HT1080 (cell line): ENCODE measurements at places on chromosomes 12 and 14.

DNA sequence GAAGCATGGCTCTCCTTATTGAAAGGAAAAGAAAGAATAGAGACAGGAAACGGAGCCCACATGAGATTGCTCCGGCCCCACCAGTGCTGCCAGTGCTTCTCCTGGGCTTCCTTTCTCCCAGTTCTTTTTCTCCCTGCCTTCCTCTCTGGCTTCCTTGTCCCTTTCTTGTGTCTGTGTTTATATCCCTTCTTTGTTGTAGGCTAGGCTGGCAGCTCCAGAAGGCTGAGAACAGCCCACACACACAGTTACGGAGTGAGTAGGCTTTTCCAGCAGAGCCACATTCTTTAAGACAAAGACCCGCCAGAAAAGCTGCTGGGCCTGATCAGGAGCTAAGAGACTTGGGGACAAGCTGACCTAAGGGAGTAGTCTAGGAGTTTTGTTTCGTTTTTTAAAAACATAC is 13.0 kb downstream of the CIPC start:
- no peak for DNase-seq

- DNase-seq: no peak
Observed at GRCh38 chr14:93956514-93957332, 19.6 kb downstream of the ASB2 start.

GRCh38 chr12:14256555-14257169 is 108.8 kb upstream of the ATF7IP start:
- DNase-seq: peak; percentile 59

- no peak for DNase-seq
Observed at GRCh38 chr12:103913100-103913499, 17.1 kb upstream of the HSP90B1 start.

DNA sequence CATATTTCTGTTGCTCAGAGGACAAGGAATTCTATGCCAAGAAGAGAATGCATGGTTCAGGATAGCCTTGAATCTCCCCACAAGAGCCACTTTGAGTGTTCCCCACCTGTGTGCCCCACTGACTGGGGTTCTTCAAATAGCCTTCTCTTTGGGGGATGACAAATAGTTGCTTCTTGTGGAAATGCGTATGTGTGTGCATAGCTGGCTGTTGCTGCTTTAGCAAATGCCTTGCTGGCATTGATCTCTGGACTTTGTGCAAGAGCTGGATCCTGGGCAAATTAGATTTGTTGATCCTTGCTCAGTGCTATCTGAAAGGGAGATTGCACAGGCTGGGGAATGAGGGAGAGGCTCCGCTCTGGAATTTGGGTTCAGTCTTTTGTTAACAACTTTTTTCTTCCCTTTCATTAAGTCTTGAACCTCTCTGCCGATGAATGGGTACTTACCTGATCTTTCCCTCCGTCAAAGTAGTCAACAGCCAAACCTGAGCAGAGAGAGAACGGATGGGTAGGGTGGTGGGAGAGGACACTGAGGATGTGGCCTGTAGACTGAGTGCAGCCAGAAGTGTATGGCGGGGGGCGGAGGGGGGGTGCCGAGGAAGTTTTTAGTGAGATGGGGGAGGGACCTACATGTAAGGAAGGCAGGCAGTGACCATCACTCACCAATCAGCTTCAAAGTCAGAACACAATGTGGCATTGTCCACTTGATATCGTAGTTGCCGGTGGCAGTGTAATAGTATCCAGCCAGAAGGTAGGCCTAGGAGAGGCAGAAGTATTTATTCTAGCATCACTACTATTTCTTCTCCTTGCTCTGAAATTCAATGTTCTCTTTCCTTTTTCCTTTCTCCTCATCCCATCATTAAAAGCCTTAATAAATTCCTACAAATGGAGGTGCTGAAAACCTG is 10.7 kb downstream of the EMG1 start:
- no peak for DNase-seq

DNA sequence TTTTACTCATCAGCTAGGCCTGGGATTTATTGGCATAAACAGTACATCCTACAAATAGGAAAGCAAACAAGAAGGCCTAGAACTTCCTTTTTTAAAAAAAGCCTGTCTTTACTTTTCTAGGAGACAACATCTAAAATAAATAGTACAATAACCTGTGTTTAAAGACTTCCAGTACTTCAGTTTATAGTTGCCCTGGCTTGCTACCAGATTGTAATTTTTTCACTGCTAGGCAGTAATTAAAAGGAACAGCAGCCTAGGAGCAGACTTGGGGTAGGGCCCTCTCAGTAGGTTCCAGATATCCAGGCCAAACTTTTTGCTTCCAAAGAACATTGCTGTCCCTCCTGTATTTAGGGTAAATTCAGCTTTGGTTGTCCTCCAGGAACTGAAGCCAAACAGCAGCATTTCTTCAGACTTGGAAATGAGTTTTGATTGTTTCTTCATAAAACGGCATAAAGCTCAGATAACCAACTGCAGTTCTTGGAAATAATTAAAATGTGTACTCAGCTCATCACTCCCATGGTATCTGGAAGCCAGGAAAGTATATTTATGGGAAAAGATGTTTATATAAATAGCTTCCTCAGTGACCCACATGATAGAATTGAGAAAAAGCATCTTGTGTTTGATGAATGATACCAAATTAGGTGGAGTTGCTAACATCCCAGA is 61.7 kb downstream of the PPP1R36 start:
- no peak for DNase-seq

DNA sequence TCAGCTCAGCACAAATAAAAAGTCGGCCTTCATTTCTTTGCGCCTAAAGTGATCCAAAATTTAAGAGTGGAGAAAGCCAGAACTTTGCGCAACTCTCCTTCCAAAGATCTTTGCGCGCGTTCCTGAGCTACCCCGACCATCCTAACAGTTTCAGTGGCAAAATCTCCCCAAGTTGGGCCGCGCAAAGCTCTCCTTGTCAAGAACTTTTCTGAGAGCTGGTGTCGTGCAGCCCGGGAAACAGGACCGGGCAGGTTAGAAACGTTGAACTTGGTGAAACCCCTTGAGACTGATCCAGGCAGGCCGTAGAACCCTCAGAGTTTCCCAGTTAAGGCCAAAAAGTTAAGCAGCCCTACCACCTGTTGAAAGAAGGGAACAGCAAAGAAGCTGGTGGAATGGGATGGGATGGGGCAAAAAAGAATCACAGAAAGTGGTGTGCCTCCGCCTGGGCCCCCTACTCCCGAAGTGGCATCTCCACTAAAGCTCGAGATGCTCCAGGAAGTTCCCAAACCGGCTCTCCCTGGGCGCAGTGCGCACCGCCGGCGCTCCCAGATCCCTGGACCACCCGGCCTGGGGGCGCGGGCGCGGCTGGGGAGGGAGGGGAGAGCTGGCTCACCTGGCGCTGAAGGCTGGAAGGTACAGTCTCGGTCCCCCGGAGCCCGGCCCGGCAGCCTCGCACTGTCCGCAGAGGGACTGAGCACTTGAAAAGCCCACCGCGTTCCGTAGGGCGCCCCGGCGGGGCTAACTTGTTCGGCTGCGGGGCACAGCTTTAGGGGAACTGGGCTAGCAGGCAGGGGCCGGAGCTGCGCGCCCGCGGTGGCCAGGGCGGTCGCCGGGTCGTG is 768 bp downstream of the DBX2 start:
- DNase-seq: no peak

GRCh38 chr12:43396671-43397070 is 155.3 kb downstream of the ADAMTS20 start:
- DNase-seq: no peak

DNA sequence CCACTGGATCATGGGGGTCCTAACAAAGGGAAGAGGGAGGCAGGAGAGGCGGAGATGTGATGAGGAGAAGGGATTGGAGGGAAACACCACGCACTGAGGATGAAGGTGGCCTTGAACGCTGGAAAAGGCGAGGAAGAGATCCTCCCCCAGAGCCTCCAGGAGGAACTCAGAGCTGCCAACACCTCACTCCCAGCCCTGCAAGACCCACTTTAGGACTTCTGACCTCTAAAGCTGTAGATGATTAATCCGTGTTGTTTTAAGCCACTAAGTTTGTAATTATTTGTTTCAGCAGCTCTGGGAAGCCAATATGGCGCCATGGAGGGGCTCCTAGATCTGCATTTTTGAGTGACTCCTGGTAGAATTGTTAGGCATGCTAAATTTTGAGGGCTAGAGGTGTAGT is 74.6 kb upstream of the CEP83 start:
- no peak for DNase-seq

DNA sequence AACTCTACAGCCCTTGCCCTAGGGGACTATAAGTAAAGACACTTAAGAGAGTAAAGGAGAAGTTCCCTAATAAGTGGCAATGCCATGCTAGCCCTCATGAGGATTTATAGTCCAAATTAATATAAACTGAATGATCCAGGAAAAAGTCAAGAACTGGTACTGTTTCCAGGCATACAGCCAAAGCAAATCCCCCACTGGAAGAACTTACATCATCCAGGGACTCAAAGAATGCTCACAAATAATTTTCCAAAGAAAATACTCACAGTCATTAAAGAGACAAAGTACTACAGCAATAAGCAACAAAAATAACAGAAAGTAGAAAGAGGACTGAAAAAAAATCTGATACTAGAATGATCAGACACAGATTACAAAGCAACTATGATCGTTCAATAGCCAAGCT is 79.7 kb upstream of the RAP1B start:
- DNase-seq: no peak

GRCh38 chr14:73877790-73878189 is 8.9 kb upstream of the ZNF410 start:
- no peak for DNase-seq

- DNase-seq: no peak
Observed at GRCh38 chr12:106679574-106679973, 94.9 kb upstream of the RIC8B start.

- DNase-seq: no peak
Observed at GRCh38 chr12:86917121-86917520, 660.9 kb upstream of the MGAT4C start.

GRCh38 chr12:8482571-8483061 is 26.9 kb downstream of the CLEC6A start:
- no peak for DNase-seq

DNA sequence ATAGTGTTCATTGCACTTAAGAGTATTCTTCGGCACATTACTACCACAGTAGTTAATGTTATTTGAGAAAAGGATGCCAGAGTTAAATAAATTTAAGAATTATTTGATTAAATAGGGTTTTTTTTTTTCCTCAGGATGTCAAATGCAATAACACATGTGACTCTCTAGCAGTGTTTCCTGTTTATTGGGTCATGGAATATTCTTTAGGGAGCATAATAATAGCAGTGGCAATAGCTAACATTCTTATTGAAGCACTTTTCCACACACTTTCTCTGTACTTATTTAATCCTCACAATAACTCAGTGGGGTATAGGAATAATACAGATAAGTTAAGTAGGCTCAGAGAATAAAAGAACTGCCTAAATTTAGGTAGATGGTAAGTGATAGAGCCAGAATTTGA is 44.3 kb downstream of the SCYL2 start:
- DNase-seq: no peak

DNA sequence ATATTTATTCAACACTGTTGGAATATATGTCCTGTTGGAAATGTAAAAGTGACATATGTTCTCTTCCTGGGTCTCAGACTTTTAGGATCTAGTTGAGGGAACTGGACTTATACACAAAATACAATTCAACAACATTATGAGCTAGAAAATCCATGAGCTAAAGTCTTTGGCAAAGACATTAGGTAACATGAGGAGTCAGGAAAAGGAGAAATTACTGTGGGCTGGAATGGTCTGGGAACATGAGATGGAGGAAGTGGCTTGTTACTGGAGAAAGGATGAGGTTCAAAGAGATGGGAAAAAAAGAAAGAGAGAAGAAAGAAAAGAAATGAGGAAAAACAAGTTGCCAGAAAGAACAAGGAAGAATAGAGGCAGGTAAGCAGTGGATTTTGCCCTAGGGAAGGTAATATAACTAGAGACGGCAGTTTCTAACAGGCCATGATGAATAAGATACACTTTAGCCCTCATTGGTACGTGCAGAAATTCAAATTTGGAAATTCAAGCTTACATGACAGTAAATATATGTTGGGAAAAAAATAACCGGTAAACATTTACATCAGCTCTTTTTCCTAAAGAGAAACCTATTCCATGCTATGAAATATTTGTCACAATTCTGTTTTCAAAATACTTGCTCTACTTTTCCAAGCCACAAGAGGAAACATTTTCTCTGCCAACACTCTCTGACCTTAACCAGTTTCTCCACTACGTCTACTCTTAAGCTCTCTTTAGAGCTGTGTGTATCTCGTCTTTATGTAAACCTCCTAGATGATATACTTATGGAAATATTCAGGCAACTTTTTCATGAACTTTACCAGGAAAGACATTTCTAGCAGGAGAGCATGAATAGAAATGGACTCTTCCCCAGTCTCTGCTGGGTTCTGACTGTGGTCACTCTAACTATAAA is 268.8 kb upstream of the BTG1 start:
- no peak for DNase-seq

- no peak for DNase-seq
Observed at GRCh38 chr12:74424778-74425177, 112.9 kb upstream of the ATXN7L3B start.

- DNase-seq: no peak
Observed at GRCh38 chr12:101743242-101743641, 4.0 kb upstream of the SYCP3 start.

DNA sequence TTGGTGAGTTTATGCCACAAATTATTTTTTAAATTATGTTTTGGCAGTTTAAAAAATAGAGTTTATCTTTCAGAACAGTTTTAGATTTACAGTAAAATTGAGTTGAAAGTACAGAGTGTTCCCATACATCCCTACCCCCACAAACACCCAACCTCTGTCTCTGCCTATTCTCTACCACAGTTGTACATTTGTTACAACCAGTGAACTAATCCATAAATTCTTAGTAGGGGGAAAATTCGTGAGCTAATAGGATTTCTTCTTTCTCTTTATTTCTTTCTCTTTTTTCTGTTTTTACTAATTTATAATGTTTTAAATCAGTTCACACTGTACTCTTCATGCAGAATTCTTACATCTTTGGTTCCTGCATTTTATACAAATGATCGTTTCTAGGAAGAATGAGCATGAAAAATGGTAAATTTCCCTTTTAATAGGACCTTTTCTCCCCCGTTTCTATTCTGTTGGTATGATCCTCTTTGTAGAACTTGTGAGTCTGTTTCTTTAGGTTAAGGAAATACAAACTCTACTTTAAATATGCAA is 56.7 kb downstream of the MIPOL1 start:
- DNase-seq: no peak

DNA sequence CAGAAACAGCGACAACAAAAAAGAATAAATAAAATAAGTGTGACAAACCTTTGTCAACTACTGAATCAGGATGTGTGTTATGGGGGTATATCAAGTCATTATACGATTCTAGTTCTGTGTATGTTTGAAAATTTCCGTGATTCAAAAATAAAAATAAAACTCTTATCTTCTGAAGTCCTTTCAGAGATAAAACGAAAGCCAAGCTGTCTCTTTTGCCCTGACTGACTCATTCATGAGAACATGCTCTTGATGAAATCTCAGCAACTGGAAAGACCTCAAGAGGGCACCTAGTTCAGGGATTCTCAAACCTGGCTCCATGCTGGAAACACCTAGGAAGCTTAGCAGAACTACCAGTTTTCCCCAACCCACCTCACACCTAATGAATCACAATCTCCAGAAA is 9.2 kb downstream of the FOXN3 start:
- no peak for DNase-seq

GRCh38 chr14:35576856-35577255 is 42.9 kb downstream of the INSM2 start:
- no peak for DNase-seq
